ENCODE measurements at places on chromosomes 7 and 10.

- DNase-seq, result no peak
Observed at GRCh38 chr7:129650056-129650758, 38.7 kb downstream of the NRF1 start.

GRCh38 chr10:36441557-36441956 lies 683.8 kb upstream of the ANKRD30A start:
- DNase-seq, result no peak

GRCh38 chr10:92553959-92554358 lies 19.9 kb downstream of the IDE start:
- DNase-seq, result no peak

DNA sequence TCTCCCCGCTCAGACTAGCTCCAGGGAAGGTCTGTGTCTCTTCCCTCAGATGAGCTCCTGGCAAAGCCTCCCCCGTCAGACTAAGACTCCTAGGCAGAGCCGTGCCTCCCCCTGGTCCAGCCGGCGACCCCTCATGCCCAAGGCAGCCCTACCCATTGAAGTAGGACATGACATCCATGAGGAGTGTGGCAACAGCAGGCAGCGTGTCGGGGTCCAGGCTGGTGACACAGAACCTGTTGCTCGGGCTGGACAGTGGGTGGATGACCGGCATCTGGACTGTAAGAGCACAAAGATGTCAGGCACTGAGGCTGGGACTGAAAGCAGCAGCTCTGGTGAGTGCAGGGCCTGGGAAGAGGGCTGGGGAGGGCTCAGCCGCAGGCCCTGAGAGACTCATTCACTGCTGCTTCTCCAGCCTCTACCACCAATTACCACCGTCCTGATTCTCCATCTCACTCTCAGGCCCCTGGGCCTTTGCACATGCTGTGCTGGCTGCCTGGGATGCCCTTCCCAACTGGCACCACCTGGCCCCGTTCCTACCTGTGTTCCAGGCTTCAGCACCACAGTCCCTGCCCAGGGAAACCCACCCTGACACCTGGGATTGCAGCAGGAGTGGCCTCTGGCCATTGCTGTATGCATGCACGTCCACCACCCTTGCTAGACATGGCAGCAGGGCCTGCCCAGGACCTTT lies 2.8 kb downstream of the PVRIG start:
- no peak for DNase-seq

DNA sequence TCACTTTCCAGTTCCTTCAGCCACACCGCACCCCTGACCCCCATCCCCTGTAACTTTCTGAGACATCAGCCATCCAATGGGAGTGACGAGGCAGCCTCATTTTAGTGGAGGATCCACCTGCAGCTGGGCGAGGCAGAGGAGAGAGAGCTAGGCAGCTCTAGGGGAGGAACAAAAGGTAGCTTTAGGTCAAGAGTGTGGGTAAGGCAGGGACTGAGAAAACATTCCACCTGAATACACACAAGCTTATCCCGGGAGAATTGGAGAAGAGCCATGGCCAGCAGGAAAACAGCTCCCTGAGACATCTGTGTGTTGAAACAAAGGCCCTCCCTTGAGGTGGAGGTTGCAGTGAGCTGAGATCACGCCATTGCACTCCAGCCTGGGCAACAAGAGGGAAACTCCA lies 6.7 kb upstream of the KLRG2 start:
- no peak for DNase-seq

Data from skin of body (tissue), 3 donors.